Dermis microvascular lymphatic vessel endothelial cell (primary cell): ENCODE measurements at places on chromosomes 3 and 15.

- no peak for DNase-seq
Measured at GRCh38 chr3:16460273-16460672, 53.2 kb downstream of the RFTN1 start.

- DNase-seq = no peak
Measured at GRCh38 chr3:120634539-120634938, 38.4 kb downstream of the NDUFB4 start.

- no peak for DNase-seq
Measured at GRCh38 chr3:10973046-10973595, 19.4 kb upstream of the SLC6A1 start.

- no peak for DNase-seq
Measured at GRCh38 chr3:38000242-38000916, 9.8 kb downstream of the VILL start.

DNA sequence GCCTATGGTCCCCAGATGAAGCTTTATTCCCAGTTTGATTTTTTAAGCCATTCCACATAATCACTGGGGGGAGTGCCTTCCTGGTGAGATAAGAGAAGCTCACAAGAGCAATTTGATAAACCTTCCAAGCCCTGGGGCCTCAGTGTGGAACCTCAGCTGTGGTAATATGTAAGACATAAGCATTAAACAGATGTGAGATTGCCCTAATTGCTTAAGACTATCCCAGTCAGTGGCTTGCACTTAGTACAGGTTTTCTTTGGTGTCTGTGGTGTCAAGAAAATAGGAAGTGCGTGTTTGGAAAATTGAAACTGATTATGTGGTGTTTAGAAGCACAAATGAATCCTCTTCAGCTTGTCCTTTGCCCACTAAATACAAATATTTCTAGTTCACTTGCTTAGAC is 54.3 kb downstream of the LRRN1 start:
- DNase-seq = no peak

GRCh38 chr3:20154928-20155327 is 31.1 kb downstream of the SGO1 start:
- no peak for DNase-seq

GRCh38 chr3:13492048-13492447 is 11.9 kb downstream of the HDAC11 start:
- no peak for DNase-seq

GRCh38 chr15:43209059-43209824 is 11.6 kb downstream of the EPB42 start:
- DNase-seq = peak; percentile 16

- no peak for DNase-seq
Measured at GRCh38 chr3:190056742-190057141, 64.0 kb downstream of the P3H2 start.

DNA sequence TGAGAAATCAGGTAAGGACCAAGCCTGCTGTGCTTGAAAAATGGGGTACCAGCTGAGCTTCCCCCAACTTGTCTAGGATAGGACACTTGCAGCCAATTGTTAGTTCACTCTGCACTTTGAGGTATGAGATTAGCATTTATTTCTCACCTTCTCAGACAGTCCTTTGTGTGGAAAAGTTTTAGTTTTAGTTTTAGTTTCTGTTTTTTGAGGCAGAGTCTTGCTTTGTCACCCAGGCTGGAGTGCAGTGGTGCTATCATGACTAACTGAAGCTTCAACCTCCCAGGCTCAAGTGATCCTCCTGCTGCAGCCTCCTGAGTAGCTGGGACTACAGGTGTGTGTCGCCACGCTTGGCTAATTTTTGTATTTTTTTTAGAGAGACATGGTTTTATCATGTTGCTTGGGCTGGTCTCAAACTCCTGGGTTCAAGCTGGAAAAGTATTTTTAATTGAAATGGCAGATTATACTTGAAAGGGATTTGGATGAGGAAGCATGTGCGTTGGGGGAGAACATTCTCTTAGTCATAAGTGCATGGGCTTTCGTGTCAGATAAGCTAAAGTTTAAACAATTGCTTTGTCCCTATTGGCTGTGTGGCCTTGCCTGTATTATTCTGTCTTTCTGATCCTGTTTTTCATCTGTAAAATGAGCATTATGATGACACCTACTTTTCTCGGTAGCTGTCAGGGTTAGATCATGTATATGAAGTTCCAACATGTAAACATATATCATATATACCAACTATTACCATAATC is 25.2 kb upstream of the CCK start:
- no peak for DNase-seq

- no peak for DNase-seq
Measured at GRCh38 chr15:43081283-43081682, 24.6 kb downstream of the UBR1 start.

GRCh38 chr3:4794331-4794730 is 184.9 kb upstream of the BHLHE40 start:
- no peak for DNase-seq

DNA sequence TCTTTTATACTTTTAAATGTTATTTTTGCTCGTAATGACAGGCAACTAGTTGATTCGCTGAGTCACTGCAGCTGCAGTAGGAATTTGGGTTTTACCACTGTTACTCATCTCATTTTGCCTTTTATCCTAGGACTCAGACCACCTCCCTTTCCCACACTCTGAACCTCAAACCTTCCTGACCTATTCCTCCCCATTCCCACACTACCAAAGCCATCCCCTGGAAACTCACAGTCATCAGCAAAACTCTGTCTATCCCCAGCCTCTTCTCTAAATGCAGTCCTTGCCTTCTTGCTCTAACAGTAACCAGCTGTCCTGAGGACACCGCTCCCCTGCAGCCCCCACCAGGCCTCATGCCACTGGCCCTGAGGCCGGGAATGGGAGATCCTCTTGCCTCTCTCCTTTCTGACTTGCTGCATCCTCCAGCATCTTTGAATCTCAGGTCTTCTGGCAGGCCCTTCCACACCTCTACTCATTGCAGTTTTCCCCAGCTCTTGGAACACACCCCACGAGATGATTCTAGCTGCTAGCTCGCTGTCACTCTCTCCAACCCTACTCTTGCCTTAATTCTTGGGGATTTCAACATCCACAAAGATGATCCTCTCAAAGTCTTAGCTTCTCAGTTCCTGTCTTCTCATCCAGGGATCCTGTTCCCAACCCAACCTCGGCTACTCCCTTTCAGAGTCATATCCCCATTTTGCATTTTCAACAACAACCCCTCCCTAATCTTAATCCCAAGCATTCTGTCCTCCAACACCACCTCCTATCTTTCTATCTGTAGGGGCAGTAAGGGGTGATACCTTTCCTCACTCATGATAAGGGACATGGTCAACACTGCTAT is 55.9 kb upstream of the C3orf80 start:
- no peak for DNase-seq

DNA sequence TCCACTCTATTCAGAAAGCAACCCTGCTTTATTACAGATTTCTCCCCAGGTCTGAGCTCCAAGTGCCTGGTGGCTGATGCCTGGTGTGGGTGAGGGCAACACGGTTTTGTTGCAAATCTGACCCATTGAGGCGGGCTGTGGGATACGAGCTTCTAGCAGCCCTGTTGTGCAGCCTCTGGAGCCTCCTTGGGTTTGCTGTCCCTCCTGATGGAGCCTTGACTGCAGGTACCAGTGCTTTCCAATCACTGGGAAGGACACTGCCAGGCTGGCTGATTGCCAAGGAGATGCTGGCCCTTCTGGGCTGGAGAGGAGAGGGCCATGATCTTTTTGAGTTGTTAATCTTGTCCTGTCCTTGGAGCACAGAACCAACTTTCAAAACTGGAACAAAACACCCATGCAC is 151.0 kb upstream of the RGMA start:
- no peak for DNase-seq

- DNase-seq = no peak
Measured at GRCh38 chr3:55584716-55585368, 97.7 kb upstream of the WNT5A start.

- DNase-seq = no peak
Measured at GRCh38 chr3:50649451-50649931, 25.2 kb upstream of the DOCK3 start.

- no peak for DNase-seq
Measured at GRCh38 chr3:177251755-177252154, 54.5 kb upstream of the TBL1XR1 start.

DNA sequence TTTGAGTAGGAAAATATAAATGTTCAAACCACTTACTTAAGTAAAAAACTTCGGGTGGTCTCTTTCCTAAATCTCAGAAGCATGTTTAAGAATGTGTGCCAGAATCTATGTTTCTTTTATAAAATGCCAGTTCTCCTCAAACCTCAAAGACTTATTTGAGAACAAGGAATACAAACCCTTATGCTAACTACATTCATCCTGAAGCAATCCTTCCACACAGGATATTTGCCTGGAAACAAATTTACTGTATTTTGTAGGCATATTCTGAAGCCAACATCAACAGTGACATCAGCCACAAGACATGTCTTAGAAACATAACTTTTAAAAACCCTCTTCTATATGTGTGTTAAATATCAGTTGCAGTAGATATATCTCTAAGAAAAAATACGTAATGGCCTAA is 1077.0 kb downstream of the ROBO1 start:
- no peak for DNase-seq

- no peak for DNase-seq
Measured at GRCh38 chr3:2543247-2543646, 444.6 kb downstream of the CNTN4 start.

- DNase-seq = peak; percentile 87
Measured at GRCh38 chr15:92907896-92908712, 8.0 kb downstream of the CHD2 start.

- DNase-seq = no peak
Measured at GRCh38 chr3:13705051-13705450, 156.1 kb downstream of the FBLN2 start.

GRCh38 chr15:63463793-63464192 is 40.6 kb upstream of the USP3 start:
- no peak for DNase-seq

DNA sequence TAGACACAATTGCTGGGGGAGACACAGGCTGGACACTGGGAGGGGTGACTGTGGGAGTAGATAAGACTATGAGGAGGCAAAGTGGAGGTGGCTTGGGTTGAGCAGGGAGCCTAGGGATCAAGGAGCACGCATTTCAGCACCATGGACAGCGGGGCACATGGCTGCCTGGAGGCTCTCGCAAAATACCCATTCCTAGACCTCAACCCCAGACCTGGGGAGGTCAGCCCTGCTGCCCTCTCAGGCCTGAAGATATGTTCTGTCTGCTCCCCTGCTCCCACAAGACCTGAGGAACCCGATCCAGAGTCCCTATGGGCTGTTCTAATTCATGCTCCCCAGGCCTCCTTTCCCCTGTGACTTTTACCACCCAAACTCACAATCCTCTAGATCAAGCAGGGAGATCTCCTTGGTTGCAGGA is 16.0 kb upstream of the CPEB1 start:
- DNase-seq = peak; percentile 56

GRCh38 chr3:117705011-117705410 is 995.4 kb downstream of the TUSC7 start:
- DNase-seq = no peak

DNA sequence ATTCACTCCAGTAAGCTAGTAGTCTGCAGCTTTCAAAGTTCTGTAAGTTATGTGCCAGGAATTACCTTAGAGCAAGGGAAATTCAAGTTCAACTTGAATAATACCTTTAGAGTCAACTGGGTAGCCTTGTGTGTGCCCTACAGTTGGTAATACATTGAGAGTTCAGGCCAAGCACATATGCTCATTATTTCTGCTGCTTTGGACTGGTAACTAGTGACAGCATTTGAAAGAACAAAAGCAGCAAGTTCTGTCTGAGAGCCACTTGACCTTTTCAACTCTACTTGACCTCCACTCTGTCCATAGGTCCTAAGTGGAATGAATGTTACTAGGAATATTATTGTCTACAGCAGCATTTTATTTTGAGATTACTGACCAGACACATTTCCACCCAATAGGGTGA is 723.5 kb downstream of the NLGN1 start:
- no peak for DNase-seq

- DNase-seq = no peak
Measured at GRCh38 chr15:37876900-37877299, 57.5 kb upstream of the TMCO5A start.

- DNase-seq = no peak
Measured at GRCh38 chr3:124360155-124360554, 368.2 kb upstream of the ROPN1 start.

- DNase-seq = no peak
Measured at GRCh38 chr3:157104928-157105652, 54.9 kb downstream of the CCNL1 start.

DNA sequence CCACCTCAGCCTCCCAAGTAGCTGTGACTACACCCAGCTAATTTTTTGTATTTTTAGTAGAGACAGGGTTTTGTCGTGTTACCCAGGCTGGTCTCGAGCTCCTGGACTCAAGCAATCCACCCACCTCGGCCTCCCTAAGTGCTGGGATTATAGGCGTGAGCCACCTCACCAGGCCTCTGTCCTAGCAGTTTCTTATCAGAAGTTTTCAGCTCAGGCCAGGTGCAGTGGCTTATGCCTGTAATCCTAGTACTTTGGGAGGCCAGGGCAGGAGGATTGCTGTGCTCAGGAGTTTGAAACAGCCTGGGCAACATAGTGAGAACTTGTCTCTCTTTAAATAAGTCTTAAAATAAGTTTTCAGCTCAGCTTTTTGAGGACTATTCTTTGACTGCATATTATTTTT is 48.4 kb downstream of the SGO1 start:
- no peak for DNase-seq

GRCh38 chr3:42229942-42230688 is 35.9 kb downstream of the CCK start:
- peak; percentile 52 for DNase-seq
